KBM-7 (cell line): ENCODE measurements at places on chromosomes 13 and 19.

- no peak for DNase-seq
Measured at GRCh38 chr13:105365021-105365550, 1170.4 kb downstream of the EFNB2 start.

- peak; percentile 25 for DNase-seq
Measured at GRCh38 chr13:91722267-91722884, 324.0 kb downstream of the GPC5 start.

GRCh38 chr19:1768918-1769644 lies 15.8 kb downstream of the ONECUT3 start:
- DNase-seq: no peak

DNA sequence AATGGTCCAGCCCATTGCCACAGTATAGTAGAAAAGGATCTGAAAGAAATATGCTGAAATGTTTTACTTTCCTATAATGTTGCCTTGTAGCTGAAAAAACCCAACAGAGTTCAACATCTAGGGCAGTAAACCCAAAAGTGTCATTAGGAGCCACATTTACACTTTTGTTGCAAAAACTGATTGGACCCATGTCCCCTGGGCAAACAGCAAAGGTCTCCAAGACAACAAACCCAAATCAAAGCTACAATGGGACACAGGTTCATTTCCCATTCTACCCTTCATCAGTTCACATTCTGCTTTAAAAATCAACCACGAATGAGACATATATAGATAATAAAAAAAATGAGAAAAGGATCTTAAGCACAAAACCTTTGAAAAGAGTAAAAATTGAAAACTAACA lies 744.8 kb downstream of the PCDH17 start:
- no peak for DNase-seq

- no peak for DNase-seq
Measured at GRCh38 chr13:43614063-43614462, 172.7 kb downstream of the ENOX1 start.

- no peak for DNase-seq
Measured at GRCh38 chr13:85737952-85738351, 61.3 kb downstream of the SLITRK6 start.

- no peak for DNase-seq
Measured at GRCh38 chr13:26021516-26021915, 30.3 kb downstream of the SHISA2 start.

DNA sequence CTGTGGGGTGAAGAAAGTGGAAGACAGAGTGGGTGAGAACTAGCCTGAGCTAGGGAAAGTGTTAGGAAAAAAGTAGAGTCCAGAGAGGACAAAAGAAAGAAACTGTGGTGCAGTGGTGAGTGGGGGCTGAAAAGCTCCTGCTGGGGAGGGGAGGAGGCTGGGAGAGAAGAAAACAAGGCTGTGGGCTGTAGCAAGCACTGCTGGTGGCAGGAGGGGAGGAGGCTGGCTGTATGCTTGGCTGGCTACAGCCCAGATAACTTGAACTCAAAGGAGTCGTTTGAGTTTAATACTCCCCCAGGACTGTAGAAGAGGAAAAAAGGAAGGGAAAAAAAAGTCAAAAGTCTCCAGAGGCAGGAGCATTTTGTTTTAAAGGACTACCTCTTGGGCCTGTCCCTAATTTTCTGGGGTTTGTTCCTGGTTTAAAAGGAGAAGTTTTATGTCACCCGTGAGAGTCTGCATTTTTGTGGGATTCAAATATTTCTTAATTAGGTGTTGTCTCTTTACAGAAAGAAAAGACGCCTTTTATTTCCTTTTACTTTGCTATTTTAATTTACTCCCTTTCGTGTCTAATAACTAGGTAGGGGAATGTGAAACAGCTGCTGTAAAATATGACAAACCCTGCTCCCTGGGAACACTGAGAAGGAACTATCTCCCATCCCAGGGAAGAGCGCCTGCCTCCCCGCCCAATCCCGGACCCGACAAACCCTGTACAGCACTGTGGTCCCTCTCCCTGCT lies 21.7 kb downstream of the ZIC5 start:
- DNase-seq: peak; percentile 34

DNA sequence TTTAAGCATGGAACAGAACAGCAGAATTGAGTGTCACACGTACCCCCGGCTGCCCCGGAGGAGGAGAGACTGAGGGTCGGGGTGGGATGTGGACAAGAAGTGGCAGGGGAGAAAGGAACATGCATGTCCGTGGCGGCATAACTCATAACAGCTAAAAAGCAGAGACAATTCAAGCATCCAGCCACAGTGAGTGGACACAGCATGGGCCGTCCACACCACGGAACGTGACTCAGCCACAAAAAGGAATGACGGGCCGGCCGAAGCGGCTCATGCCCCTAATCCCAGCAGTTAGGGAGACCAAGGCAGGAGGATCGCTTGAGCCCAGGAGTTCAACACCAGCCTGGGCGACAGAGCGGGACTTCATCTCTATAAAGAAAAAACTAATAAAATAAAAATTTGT lies 7.6 kb downstream of the DOHH start:
- no peak for DNase-seq

GRCh38 chr19:3823350-3823713 lies 37.2 kb upstream of the MATK start:
- no peak for DNase-seq

- DNase-seq: no peak
Measured at GRCh38 chr19:39315933-39316332, 4.7 kb downstream of the LRFN1 start.

DNA sequence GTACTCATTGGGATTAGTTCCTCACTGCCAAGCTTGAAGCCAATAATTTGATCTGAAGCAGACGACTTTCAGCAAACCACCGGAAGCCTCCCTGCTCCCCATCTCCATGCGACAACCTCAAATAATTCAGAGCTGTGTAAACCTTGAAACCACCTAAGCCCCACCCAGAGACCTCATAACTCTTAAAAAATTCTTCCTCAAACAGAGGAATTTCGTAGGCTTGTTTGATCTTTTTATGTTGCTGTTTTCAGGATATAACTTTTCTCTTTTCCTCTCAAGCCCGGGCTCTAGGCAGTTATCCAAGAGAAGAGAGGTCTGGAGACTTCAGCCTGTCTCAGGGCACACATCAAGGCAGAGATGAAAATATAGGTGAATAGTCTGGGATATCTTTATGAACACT lies 311.6 kb downstream of the KCNRG start:
- DNase-seq: peak; percentile 63

DNA sequence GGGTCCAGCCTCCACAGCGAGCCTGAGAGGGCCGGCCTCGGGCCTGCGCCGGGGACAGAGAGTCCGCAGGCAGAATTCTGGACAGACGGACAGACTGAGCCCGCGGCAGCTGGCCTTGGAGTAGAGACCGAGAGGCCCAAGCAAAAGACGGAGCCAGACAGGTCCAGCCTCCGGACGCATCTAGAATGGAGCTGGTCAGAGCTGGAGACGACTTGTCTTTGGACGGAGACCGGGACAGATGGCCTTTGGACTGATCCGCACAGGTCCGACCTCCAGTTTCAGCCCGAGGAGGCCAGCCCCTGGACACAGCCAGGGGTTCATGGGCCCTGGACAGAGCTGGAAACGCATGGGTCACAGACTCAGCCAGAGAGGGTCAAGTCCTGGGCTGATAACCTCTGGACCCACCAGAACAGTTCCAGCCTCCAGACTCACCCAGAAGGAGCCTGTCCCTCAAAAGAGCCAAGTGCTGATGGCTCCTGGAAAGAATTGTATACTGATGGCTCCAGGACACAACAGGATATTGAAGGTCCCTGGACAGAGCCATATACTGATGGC lies 490 bp downstream of the ITPKC start:
- peak; percentile 8 for DNase-seq

- peak; percentile 71 for DNase-seq
Measured at GRCh38 chr19:45613926-45614725, 12.1 kb upstream of the GPR4 start.

DNA sequence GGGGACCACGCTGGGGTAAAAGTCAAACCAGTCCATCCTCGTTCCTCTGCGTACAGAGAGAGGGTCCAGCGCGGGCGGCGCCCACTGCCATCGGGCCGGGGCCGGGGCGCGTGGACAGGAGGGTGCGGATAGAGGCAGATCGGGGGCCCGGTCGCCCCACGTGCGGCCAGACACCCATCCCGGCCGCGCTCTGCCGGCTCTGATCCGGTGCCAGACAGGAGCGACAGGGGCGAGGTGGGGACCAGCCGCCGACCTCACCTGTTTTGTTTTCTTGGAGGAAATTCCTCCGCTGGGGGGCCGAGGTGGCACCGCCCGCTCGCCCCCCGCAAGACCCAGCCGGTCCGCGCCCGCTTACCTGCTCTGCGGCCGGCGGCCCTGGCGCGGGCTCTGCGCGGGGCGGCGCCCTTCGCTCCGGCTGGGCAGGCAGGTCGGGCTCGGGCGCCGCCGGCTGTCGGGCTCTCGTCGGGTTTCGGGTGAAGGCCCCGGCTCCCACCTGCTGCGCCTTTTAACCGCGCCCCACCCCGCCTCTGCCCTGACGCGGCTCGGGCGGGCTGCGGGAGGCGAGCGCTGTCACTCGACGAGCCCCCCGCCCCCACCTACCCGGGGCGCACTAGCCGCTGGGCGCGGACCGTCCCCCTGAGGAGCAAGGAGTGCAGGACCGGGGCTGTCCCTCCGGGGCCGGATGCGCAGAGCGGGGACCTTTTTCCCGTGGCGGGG lies at the start of gene GJB6:
Gene GJB6, minus strand, starts transcription at position 481 of the 717 bp plus-strand sequence. CDS start 8,839 bp downstream, outside the sequence.
- no peak for DNase-seq

DNA sequence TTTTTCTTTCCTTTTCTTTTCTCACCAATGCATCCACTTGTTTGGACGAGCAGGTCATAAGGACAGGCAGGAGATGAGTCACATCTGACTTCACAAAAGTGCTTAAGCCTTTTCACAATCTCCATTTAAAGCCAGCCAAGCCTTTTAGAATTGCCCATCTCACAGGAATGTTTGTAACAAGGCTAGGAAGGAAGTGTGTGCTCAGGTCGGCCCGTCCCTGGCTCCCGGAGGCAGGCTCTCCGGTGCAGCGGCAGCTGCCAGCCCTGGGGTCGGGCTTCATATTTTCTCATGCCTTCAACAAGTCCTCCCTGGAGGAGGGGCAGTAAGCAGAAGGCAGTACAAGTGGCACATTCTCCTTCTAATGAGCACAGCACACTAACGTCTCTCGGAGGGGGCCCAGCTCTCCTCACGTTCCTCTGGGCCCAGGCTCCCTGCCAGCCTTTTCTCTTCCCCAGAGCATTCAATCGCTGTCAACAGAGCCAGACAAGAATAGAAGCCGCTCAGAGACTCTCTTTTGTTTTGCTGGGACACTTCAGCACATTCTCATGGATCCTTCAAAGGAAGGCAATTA lies 180.5 kb downstream of the COL4A1 start:
- no peak for DNase-seq

- no peak for DNase-seq
Measured at GRCh38 chr13:48251611-48252081, 18.6 kb downstream of the ITM2B start.

DNA sequence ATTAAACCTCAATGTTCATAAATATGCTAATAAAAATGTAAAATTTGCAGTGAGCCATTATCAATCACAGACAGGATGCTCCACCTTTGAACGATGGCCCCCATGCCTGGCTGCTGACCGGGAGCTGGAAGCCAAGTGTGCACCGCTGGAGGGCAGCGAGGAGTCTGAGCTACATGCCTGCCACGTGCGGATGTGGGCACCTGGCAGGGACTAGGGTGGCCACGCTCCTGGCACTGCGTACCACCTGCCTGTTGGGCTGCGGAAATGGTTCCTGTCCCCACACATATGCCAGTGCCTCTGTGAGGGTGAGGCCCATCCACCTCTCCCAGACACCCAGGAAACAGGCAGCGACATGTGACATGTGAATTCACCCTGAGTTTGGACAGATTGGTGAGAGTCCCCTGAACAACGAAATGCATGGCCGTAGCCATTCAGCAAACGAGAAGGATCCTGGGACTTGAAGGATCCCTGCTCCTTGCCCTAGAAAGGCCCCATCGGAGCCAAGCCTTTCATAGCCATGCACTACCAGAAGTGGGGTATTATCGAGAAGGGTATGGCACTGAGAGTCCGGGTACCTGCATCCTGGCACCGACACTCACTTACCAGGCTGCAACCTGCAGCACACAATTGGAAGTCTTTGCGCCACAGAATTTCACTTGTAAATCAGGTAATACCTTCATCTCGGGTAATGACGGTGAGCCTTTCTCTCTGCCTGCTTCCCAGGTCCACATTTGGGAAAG lies 35.8 kb downstream of the TSHZ3 start:
- no peak for DNase-seq

- DNase-seq: peak; percentile 46
Measured at GRCh38 chr13:94345374-94346195, 133.9 kb downstream of the DCT start.

DNA sequence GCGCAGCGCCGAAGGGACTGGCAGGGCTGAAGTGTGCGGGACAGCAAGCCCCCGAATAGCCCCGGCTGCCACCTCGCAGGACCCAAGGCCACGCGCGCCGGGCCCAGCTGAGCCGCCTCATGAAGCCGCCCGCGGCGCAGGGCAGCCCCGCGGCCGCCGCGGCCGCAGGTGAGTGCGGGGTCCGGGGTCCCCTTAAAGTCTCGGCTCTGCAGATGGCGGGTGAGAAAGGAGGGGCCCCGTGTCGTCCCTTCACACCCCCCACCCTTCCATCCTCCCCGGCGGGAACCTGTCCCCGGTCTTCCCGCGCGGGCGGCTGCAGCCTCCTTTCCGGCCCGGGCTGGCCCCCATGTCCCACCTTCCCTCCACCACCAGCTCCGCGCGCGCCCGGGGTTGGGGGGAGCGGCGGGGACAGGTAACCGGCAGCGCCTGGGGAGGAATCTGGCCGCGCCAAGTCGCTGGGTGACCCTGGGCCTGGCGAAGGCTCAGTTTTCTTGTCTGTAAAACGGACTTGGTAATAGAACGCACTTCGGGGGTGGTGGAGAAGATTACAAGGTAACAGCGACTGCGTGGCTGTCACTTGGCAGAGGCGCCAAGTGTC lies 338 bp downstream of the RGCC start:
- DNase-seq: no peak

- DNase-seq: no peak
Measured at GRCh38 chr13:83815598-83815997, 66.7 kb downstream of the SLITRK1 start.

- no peak for DNase-seq
Measured at GRCh38 chr13:112849500-112849899, 119.5 kb upstream of the MCF2L start.

- DNase-seq: peak; percentile 44
Measured at GRCh38 chr13:113211774-113212173, 2.4 kb downstream of the CUL4A start.

DNA sequence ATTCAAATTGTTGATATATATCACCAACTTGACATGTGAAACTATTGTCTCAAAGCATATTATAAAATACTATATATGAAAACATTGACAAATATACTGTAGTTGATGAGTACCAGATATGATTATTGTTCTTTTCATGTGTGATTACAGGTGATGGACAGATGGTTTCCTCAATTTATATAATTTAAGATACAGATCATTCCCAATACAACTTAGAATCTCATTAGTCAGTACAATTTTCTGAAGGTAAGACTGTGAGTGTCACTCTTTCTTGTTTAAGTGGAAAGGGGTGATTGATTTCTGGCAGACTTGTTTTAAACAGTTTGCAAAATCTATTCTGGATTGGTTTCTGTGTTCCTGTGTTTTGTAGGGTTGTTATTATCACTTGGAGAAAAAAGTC lies 498.8 kb downstream of the IRS2 start:
- no peak for DNase-seq
